Activated CD8-positive, alpha-beta memory T cell treated with anti-CD3 and anti-CD28 coated beads for 1 hour (primary cell): ENCODE measurements at places on chromosomes 1 and 21.

GRCh38 chr1:151402764-151403163 is 3.4 kb downstream of the PSMB4 start:
- no peak for DNase-seq

DNA sequence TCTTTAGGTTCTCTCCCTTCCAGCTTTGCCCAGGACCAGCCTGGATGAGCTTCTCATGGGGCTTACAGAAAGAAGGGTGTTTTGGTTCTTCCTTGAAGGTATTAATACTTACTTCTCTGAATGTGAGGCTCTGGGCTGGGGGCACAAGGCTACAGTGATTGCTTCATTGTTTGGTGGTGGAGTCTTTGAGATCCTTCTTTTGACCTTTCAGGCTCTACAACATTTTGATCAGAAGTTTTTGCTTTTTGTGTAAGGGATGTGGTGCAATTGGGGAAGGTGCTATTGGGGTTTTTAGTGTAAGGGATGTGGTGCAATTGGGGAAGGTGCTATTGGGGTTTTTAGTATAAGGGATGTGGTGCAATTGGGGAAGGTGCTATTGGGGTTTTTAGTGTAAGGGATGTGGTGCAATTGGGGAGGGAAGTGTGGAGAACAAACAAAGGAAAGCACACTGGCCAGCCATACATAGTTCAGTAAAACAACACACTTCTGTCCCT is 103.6 kb upstream of the IVNS1ABP start:
- DNase-seq: no peak

- no peak for DNase-seq
These were observed 390.7 kb upstream of the ZP4 start for GRCh38 chr1:238281418-238281817.

DNA sequence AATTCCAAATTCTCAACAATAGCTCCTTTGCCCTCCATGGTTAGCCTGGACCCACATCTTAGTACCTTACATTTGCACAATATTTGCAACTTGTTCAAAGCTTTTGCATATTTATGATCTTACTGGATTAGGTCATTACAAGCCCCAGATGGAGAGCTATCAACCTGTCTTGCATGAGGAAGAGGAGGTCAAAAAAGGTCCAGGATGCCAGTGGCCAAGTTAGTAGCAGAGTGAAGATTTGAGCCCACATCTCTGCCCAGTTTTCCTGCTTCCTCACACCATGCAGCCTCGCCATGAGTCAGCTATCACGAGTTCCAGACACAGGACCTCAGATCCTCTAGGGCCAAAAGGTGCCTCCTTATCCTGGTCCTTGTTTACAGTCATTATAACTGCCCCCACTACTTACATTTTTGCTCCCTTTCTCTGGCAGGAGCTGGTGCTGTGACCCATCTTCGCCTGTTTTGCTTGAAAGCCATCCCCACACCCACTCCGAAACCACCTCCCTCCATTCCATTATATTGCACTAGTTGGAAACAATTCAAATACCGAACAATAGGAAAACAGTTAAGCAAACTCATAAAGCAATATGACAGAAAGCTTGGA is 5.0 kb upstream of the AHCYL1 start:
- DNase-seq: no peak

GRCh38 chr1:201229095-201229494 is 38.5 kb downstream of the IGFN1 start:
- DNase-seq: no peak

DNA sequence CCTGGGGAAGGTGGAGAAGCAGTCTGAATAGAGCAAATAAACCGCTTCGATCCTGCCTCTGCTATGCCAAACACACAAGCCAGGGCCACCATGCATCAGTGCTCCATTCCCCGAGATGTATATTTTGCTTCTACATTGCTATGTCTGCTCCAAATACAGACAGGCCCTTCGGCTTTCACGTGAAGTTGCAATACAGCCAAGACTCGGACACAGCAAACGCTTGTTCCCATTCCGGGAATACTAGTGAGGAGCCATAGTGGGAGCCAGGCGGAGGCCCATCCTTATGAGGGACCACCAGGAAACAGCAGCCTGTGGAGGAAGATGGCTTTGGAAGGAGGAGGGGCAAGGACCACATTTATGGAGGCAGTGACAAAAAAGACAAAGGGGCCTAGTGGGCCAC is 22.6 kb downstream of the ERI3 start:
- DNase-seq: no peak

DNA sequence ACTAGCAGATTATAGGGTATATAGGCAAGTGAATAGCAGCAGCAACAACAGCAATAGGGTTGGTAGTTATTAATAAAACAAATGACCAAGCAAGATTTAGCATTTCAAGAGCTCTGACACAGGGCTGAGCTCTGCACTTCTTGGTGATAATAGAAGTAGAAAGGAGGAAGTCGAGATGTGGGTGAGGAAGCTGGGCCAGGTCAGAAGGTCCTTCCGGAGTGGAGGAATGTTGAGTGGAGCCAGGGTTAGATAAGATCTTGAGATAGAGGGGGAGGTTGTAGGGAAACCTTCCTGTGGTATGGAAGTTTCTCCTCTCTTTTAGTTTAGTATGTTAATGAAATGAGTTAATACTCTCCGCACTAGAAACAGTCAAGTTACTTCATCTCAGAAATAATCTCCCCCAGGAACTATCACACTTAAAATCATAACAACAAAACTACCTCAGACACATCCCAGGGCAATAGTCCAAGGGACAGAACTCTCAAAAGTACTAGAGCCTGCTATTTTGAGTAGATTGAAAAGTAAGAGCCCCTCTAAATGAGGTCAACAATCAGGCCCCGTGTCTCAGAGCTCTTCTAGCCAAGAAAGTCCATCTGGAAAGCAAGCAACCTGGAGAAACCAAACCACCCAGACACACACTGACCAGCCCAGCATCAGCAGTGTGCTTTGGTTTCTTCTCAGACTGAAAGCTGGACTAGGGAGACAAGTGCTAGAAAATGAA is 45.4 kb upstream of the ATP1B1 start:
- no peak for DNase-seq

- no peak for DNase-seq
These were observed 90.4 kb downstream of the SLC30A10 start for GRCh38 chr1:219837994-219838294.

- no peak for DNase-seq
These were observed 346.7 kb upstream of the VAMP3 start for GRCh38 chr1:7424352-7424890.

GRCh38 chr1:53638360-53639035 is 100.5 kb downstream of the GLIS1 start:
- no peak for DNase-seq

DNA sequence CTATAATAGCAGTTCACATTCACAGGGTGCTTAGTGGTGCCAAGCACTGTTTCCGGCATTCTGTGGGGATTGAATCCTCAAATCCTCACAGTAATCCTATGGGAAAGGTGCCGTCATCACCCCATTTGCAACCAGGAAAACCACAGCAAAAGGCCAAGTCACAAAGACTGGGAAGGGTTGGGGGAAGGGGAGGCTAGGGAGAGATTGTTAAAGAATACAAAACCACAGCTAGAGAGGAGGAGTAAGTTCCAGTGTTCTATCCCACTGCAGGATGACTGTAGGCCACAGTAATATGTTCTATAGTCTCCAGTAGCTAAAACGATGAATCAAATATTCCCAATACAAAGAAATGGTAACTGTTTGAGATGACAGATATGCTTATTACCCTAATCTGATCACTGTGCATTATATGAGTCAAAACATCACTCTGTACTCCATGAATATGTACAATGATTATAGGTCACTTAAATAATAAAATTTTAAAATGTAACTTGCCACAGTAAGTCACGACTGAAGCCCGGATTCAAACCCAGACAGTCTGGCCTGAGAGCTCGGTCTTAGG is 256.8 kb downstream of the TOMM20 start:
- no peak for DNase-seq

GRCh38 chr1:222331340-222331739 is 216.6 kb downstream of the HHIPL2 start:
- no peak for DNase-seq

GRCh38 chr1:9345471-9345870 is 52.8 kb downstream of the SPSB1 start:
- DNase-seq: no peak

DNA sequence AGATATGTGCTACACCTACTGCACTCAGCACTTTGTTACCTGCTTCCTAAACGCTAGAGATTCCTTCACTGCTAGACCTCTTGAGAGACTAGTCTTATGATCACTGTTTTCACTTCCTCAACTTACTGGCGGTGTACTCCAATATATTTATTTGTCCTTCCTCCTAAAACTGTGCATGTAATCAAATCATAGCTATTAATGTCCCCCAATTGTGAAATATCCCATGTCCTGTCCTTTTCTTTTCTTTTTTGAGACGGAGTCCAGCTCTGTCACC is 3.4 kb downstream of the SOAT1 start:
- DNase-seq: no peak

- DNase-seq: no peak
These were observed 55.4 kb upstream of the LMO4 start for GRCh38 chr1:87273291-87273690.

GRCh38 chr1:10065344-10065685 is 32.6 kb downstream of the UBE4B start:
- DNase-seq: no peak

GRCh38 chr1:4144349-4144971 is 244.4 kb upstream of the C1orf174 start:
- DNase-seq: no peak

- DNase-seq: no peak
These were observed at the start of gene MCOLN3 for GRCh38 chr1:85048296-85049064. Gene MCOLN3 (minus strand): TSS chr1:85048500. CDS start chr1:85045360, 3,140 bp downstream.

- no peak for DNase-seq
These were observed 10.4 kb downstream of the SSU72 start for GRCh38 chr1:1564268-1564667.

DNA sequence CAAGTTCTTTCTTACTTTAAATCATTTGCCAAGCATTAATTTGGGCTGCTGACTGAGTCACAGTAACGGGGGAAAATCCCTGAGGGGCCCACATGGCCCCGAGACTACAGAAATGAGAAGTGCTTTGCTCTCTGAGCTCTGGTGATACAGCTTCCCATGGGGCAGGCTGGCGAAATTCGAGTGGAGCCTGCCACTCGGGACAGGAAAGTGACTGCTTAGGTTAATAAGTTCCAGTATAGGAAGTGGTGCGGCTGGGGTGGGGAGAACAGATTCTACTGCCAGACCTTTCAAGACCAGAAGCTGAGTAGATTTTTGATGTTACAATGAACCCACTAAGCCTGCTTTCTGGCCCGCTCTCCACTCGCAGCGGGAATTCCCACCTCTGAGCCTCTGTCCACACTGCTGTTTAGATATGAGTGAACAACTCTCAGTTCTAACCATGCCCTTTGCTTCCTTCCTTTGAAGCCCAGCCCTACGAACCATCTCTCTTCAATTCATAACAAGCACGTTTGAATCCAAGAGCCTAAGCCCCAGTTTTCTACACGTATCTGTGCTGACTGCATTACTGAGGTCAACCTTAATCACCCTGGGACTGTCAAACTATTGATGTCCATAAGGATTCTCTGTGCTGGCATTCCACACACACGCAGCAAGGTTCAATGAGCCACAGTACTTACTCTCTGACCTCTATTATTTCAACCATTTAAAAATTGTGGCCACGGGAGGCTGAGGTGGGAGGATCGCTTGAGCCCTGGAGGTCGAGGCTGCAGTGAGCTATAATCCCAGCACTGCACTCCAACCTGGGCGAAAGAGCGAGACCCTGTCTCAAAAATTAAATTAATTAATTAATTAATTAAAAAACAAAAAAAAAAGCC is 9.6 kb downstream of the ZBTB17 start:
- DNase-seq: no peak

GRCh38 chr1:24921938-24922662 is 8.0 kb downstream of the RUNX3 start:
- DNase-seq: no peak

- DNase-seq: no peak
These were observed 65.8 kb downstream of the TRIM11 start for GRCh38 chr1:228340686-228341449.

DNA sequence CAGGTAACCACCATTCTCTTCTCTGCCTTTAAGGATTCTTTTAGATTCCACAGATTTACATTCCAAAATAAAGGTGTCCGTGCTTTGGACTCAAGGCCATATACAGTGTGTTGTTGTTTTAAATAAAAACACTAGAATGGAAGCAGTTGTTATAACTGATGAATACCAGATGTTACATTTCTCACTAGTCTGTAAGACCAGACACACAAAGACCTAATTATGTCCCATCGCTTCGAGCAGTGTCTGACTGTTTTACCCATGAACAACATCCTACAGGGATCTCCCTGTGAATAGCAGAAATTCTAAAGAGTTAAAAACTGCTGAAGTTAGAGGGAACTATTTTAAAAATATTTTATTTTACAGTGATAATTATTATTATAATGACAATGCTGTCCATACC is 574.7 kb upstream of the ZP4 start:
- DNase-seq: no peak

- DNase-seq: no peak
These were observed 12.3 kb downstream of the BTG2 start for GRCh38 chr1:203317429-203318228.

GRCh38 chr1:35316264-35316663 is 47.8 kb downstream of the ZMYM4 start:
- no peak for DNase-seq

DNA sequence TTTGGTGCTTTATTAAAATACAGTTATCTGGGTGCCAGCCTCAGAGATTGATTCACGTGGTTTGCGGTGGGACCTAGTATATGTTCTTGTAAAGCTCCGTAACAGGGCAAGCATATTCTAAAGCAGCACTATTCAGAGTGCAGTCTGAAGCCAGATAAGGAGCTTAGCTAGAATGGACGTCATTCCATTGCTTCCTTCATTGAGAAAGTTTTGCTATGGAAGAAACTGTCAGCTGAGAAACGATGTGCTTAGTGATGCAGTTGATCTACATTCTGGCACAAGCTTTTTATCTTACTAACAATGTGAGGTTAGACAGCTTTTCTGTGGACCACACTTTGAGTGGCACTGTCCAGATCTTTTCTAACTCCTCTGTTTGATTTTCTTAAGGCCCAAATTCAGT is 26.2 kb downstream of the SLC44A3 start:
- DNase-seq: no peak

- DNase-seq: no peak
These were observed 1325.8 kb upstream of the PRMT6 start for GRCh38 chr1:105730701-105731100.
